A673 (cell line): ENCODE measurements at places on chromosomes 3 and 15. TPM values are rescaled to one million over a fixed set of nuclear protein-coding genes. Genes with fewer than 3 reads are reported as not detected.
A peak's percentile ranks its signal among the peaks of the same experiment; 100 is the strongest.

ZDHHC19 gene
- not detected in 2 replicates for total RNA-seq

CRBN gene
- 39.9 and 41.6 TPM in 2 replicates for total RNA-seq

SERPINI2 gene
- total RNA-seq: not detected in 2 replicates

PEX5L gene
- not detected in 2 replicates for total RNA-seq

HGD gene
- 0.28 and 0.42 TPM in 2 replicates for total RNA-seq

SLC9A9 gene
- 1.4 and 2.0 TPM in 2 replicates for total RNA-seq

MORF4L1 gene
- 428 and 451 TPM in 2 replicates for total RNA-seq

- DNase-seq: no peak
- no peaks in the 10 kb centered on the region for H3K27me3 ChIP-seq
- no peak overlapping the region for H3K4me3 ChIP-seq
- H3K4me1 ChIP-seq: no peaks in the 10 kb centered on the region
- no peaks in the 10 kb centered on the region for H3K36me3 ChIP-seq
- no peak overlapping the region for H3K27ac ChIP-seq
Observed at GRCh38 chr3:70040386-70040785, 40.9 kb downstream of the SAMMSON start.

- H3K36me3 ChIP-seq: no peaks in the 10 kb centered on the region
- H3K4me1 ChIP-seq: peaks cover 26% of the 10 kb centered on the region
- no peak overlapping the region for H3K27ac ChIP-seq
- DNase-seq: no peak
Observed at GRCh38 chr3:177590826-177591225, 393.5 kb upstream of the TBL1XR1 start.

- H3K27ac ChIP-seq: no peak overlapping the region
- DNase-seq: peak; percentile 70
- no peaks in the 10 kb centered on the region for H3K27me3 ChIP-seq
Observed at GRCh38 chr3:149120051-149120972, 9.1 kb upstream of the HPS3 start.

DNA sequence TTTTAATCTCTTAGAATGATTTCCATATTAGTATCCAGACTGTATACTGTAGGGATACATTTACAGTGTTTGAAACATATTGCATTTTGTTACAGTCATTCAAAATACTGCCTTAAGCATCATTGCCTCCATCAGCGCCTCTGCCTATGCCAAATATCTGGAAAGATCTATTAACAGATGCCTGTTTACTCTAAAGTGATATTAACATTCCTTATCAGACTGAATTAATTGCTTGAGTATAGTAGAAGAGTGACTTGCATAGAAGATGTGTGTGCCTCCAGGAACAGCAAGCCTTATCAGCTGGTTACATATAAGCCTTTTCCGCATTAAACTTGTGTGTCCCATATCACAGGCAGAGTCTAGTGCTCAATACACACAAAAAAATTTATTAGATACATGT is 379.1 kb downstream of the CADM2 start:
- no peak overlapping the region for H3K27ac ChIP-seq
- no peaks in the 10 kb centered on the region for H3K4me1 ChIP-seq
- H3K36me3 ChIP-seq: no peaks in the 10 kb centered on the region
- H3K27me3 ChIP-seq: no peaks in the 10 kb centered on the region

- DNase-seq: no peak
- H3K27ac ChIP-seq: no peak overlapping the region
- H3K36me3 ChIP-seq: no peaks in the 10 kb centered on the region
- H3K4me3 ChIP-seq: no peak overlapping the region
- H3K27me3 ChIP-seq: no peaks in the 10 kb centered on the region
- no peaks in the 10 kb centered on the region for H3K4me1 ChIP-seq
Observed at GRCh38 chr3:138398791-138399575, 35.4 kb upstream of the ESYT3 start.

DNA sequence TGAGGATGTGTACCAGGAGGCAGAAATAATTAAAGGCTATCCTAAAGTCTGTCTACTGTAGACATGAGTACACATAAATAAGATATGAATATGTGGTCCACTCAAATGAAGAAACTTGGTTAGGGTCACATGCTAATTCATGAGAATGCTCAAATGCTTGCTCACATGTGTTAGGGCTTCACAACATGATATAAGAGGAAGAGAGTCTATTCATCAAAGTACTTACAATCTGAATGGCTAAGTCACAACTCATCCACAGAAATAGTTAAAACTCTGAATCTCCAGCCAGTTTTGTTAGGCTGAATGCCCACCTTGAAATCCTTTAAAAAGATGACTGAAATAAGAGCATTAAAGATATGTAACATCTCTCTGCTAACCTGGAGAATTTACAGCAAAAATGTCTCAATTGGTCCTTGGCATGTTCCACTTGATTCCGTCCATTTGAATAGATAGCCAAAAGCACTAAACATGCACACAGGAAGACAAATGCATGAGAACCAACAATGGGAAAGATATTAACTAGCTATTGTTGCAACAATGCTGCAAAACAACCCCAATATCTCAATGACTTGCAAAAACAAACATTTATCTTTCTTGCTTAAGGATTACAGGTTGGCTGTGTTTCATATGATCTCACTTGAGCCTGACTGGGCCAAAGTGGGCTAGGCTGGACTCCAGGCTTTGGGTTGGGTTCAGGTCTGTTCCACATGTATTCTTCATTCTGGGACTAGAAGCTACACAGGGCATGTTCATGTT is 10.6 kb upstream of the TBC1D5 start:
- DNase-seq: no peak
- no peaks in the 10 kb centered on the region for H3K27me3 ChIP-seq
- no peaks in the 10 kb centered on the region for H3K4me1 ChIP-seq
- no peak overlapping the region for H3K4me3 ChIP-seq

- H3K27ac ChIP-seq: no peak overlapping the region
- DNase-seq: no peak
- no peaks in the 10 kb centered on the region for H3K4me1 ChIP-seq
- no peaks in the 10 kb centered on the region for H3K36me3 ChIP-seq
- no peak overlapping the region for H3K4me3 ChIP-seq
- H3K27me3 ChIP-seq: peaks cover 30% of the 10 kb centered on the region
Observed at GRCh38 chr3:131743126-131743525, 240.4 kb upstream of the MRPL3 start.

GRCh38 chr3:146598535-146598934 is 6.6 kb downstream of the PLSCR5 start:
- no peaks in the 10 kb centered on the region for H3K27me3 ChIP-seq
- H3K27ac ChIP-seq: no peak overlapping the region
- no peak overlapping the region for H3K4me3 ChIP-seq
- no peaks in the 10 kb centered on the region for H3K4me1 ChIP-seq
- H3K36me3 ChIP-seq: no peaks in the 10 kb centered on the region

DNA sequence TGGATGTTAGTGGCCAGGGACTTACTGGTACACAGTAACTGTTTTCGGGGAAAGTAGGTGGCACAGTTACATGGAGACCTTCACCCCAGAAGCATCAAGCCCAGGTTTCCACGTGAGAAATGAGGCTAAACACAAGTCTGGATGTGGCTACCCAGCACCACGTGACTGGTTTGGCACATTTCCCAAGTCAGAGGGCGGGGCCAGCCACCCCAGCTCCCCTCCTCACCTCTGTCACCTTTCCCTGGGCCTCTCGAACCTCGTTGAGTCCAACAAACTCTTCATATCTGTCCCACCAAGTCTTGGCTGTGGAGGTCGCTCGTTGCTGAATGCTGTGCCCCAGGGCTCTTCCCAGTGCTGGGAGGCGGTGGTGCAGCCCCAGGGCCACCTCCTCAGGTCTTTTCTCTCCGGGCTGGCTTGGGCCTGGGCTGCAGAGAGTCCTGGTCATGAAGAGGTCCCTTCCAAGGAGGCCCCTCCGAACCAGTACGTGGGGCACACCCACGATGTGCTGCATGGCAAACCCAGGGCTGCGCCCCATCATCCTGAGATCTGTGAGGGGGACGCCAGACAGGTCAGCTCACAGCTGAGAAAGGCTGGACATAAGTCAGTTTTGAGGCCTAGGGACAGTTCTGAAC is 4.8 kb upstream of the PLXNB1 start:
- H3K4me3 ChIP-seq: no peak overlapping the region
- no peak for DNase-seq
- no peaks in the 10 kb centered on the region for H3K36me3 ChIP-seq
- H3K4me1 ChIP-seq: no peaks in the 10 kb centered on the region

GRCh38 chr3:120661106-120661905 is 20.7 kb downstream of the HGD start:
- H3K4me3 ChIP-seq: no peak overlapping the region
- H3K4me1 ChIP-seq: no peaks in the 10 kb centered on the region
- H3K36me3 ChIP-seq: no peaks in the 10 kb centered on the region

DNA sequence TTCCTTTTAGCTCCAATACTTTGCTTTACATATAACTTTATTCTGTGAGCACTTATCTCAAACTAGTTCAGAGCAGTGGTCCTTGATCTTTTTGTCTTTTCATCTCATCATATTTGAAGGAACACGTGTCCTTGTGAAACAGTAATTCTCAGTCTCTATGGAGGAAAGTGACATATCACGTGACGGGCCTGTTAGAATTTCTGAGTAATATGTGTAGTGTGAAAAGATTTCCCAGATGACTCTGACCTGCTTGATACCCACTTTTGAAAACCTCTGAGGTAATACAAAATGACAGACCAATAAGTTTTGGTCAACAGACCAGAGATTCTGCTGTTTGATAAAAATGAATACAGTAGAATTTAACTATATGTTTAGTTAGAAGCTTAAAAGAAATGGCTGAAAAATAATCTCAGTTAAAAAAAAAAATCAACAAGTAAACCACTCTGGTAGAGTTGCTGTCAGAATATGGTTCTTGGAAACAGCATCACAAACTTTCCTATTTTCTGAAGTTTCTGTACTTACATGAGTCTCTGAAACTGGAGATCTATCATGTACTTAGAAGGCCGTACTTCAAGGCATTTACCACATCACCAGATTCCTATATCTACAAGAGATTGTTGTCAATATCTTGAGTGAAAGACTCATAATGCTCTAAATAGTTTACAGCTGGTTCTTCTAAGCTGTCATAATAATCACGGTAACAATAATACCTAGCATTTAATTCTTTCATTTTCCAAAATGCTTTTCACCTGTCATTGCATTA is 590.2 kb upstream of the TBL1XR1 start:
- no peak overlapping the region for H3K27ac ChIP-seq
- no peak for DNase-seq
- peaks cover 4% of the 10 kb centered on the region for H3K4me1 ChIP-seq
- no peaks in the 10 kb centered on the region for H3K27me3 ChIP-seq
- no peak overlapping the region for H3K4me3 ChIP-seq

DNA sequence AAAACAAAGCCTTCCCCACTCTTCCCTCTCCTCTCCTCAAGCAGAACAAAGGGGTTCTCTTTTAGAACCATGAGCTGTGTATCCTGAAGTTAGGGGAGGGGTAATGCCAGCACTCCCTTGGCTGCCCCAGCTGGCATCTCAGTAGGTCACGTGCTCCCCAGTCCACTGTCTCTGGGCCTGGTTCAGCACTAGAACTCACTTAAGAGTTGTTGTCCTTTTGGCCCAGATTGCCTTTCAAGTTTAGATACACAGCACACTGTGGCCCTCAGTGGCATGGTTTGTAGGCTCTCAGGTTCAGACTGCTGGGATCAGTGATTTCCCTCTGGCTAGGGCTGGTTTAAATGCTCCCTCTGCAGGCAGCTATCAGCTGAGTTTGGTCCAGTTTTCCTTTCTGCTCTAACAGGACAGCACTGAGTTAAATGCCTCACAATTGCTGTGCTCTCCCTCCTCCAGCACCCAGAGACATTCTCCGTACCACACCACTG is 188.4 kb upstream of the ST8SIA2 start:
- H3K4me3 ChIP-seq: no peak overlapping the region
- DNase-seq: no peak
- H3K36me3 ChIP-seq: no peaks in the 10 kb centered on the region
- no peaks in the 10 kb centered on the region for H3K27me3 ChIP-seq

DNA sequence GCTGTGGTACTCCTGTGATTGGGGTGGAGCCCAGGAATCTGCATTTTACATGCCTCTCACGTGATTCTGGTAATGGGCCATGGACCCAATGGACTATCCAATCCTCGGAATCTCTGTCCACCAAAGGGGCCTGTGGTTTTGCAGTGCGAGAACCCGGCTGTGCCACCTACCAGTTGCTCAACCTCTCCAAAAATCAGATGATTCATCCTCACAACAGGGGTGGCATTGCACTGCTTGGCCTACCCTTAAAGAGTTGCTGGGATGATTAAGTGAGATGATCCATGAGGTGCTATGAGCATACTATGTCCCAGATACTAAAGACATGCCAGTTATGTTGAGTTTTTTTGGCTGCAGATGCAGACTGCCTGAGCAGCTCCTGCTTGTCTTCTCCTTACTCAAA is 5.1 kb downstream of the ANP32A start:
- H3K4me1 ChIP-seq: peaks cover 32% of the 10 kb centered on the region
- no peaks in the 10 kb centered on the region for H3K27me3 ChIP-seq
- peaks cover 3% of the 10 kb centered on the region for H3K36me3 ChIP-seq
- H3K4me3 ChIP-seq: no peak overlapping the region

GRCh38 chr3:196872316-196872715 is 4.6 kb downstream of the SENP5 start:
- no peak overlapping the region for H3K27ac ChIP-seq
- no peak overlapping the region for H3K4me3 ChIP-seq
- H3K36me3 ChIP-seq: no peaks in the 10 kb centered on the region
- DNase-seq: no peak
- H3K4me1 ChIP-seq: peaks cover 7% of the 10 kb centered on the region
- H3K27me3 ChIP-seq: no peaks in the 10 kb centered on the region

- H3K36me3 ChIP-seq: no peaks in the 10 kb centered on the region
- no peak overlapping the region for H3K27ac ChIP-seq
- no peaks in the 10 kb centered on the region for H3K27me3 ChIP-seq
- no peaks in the 10 kb centered on the region for H3K4me1 ChIP-seq
- no peak overlapping the region for H3K4me3 ChIP-seq
Observed at GRCh38 chr3:148932972-148933371, 58.4 kb upstream of the GYG1 start.

DNA sequence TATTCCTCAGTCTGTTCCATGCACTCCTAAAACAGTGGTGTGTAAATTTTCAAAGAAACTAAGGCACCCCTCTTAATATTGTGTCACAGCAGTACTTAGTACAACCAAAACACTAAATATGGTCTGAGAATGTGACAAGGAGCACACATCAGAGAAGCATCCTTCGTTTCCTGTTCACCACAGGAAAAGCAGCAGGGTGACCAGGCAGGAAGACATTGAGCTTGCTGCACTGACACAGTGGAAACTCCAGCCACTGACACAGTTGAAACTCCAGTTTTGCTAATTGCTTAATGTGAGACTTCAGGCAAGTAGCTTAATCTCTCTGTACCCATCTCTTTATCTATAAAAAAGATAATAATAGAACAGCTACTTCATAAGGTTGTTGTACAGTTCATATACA is 353.0 kb upstream of the RORA start:
- DNase-seq: peak; percentile 84
- H3K4me3 ChIP-seq: no peak overlapping the region
- no peaks in the 10 kb centered on the region for H3K4me1 ChIP-seq
- H3K36me3 ChIP-seq: no peaks in the 10 kb centered on the region
- no peaks in the 10 kb centered on the region for H3K27me3 ChIP-seq
- no peak overlapping the region for H3K27ac ChIP-seq
